ENCODE measurements at places on chromosomes 16 and 17.
A peak's percentile ranks its signal among the peaks of the same experiment; 100 is the strongest.

- peak; percentile 63 for DNase-seq
These were observed at the start of gene DYNC1LI2 for GRCh38 chr16:66751303-66751991. Gene DYNC1LI2 (minus strand): TSS chr16:66751609. CDS start chr16:66751591, 18 bp downstream.

GRCh38 chr16:14545346-14545884, 84.6 kb downstream of the PARN start:
- no peak for DNase-seq

GRCh38 chr17:80349751-80350150, 65.2 kb upstream of the ENDOV start:
- no peak for DNase-seq

GRCh38 chr17:5413682-5414081, 5.8 kb downstream of the NUP88 start:
- peak; percentile 44 for DNase-seq

- no peak for DNase-seq
These were observed 190.1 kb downstream of the CCDC182 start for GRCh38 chr17:57554826-57555635.

- DNase-seq: no peak
These were observed 475.1 kb downstream of the WWOX start for GRCh38 chr16:78574571-78574970.

DNA sequence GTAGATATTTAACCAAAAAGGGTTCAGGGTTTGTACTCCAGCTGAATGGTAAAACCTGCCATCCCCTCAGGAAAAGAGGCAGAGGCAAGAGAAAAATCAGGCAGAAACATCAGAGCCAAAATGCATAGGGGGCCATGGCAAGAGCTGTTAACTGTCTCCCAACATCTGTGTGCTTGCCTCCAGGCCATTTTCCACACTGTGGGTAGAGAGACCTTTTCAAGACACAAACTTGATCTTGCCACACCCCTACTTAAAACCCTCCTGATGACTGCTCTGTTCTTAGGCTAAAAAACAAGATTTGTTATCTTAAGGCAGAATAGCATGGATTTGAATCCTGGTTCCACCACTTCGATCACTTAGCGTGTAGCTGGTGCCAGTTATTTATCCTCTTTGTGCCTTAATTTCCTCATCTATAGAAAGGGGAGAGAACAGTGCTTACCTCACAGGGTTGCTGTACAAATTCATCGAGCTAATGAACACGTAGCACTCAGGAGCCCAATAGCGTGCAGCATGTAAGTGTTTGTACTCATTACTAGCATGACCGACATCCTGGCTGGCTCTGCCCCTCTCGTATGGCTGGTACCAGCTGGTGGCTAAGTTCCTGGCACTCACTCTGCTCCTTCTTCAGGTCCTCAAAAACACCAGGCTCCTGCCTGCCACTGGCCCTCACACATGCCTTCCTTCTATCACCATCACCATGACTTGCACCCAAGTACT, 25.8 kb downstream of the STAT3 start:
- DNase-seq: no peak

- peak; percentile 48 for DNase-seq
These were observed 5.9 kb downstream of the CLEC19A start for GRCh38 chr16:19291475-19291874.

DNA sequence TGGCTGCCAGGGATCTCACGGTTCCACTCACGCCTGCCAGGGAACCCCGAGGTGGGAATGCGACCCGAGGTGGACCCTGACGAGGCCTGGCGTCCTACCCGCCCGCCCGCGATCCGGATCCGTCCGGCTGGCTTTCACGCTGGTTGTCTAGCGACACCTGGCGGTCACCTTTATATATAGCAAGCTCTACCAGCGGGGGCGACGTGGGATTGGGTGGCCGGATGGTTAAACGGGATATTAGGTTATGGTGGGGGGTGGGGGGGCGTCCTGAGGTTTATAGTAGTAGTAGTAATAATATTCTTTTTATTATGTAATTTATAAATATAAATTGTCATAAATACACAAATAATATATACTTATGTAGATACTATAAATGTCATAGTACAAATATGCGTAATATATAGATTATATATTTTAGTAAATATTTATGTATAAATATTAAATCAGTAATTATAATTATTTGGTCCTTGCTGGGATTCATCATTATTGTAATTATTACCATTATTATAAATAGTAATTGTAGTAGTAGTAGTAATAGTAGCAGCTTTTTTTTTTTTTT, 136.9 kb downstream of the KCNJ12 start:
- DNase-seq: peak; percentile 42

DNA sequence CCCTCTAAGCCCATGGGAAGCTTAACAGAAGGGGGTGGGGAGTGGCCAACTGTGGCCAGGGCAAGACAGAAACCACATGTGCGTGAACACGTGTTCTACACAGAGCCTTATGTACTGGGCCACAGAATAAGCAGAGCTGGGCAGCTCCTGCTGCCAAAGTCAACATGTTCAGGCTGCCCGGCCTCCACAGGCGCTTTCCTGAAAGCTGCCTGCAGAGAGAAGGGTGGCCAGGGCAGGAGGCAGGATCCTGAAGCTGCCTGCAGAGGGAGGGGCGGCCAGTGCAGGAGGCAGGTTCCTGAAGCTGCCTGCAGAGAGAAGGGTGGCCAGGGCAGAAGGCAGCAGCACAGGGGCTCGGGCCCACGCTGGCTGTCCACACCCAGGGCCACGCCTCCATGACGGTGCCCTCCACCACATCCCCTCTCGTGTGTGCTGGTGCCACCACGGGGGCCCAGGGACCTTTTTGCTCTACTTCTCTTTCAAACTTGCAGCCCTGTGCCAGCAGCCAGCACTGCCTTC, 79.5 kb downstream of the ANKRD11 start:
- no peak for DNase-seq

- no peak for DNase-seq
These were observed 29.5 kb downstream of the SBK1 start for GRCh38 chr16:28321700-28322411.

DNA sequence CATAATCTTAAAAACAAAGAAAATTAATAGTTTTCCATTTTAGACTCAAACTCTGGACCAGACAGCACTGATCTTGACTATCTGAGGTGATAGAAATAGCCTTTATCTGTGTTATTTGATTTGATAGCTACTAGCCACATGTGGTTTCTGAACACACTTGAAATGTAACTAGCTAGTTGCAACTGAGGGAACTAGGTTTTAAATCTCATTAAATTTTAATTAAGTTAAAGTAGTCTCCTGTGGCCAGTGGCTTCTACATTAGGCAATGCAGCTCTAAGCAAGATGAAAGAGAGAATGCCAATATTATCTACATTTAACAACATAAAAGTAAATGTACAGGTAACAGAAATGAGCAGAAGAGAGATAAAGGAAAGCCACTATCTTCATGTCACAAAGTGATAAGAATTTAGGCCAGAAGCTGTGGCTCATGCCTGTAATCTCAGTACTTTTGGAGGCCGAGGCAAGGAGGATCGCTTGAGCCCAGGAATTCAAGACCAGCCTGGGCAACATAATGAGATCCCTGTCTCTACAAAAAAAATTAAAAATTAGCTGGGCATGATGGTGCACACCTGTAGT, 11.2 kb upstream of the SPN start:
- no peak for DNase-seq

GRCh38 chr16:73220836-73221235, 172.9 kb upstream of the ZFHX3 start:
- no peak for DNase-seq

GRCh38 chr17:1206026-1206777, 26.4 kb upstream of the ABR start:
- DNase-seq: peak; percentile 86

- no peak for DNase-seq
These were observed 824 bp upstream of the PSME3 start for GRCh38 chr17:42832213-42832933.

All from inflammatory macrophage treated with lipopolysaccharide for 1 hour (primary cell).